ENCODE measurements at places on chromosomes 1 and 21. TPM values are rescaled to one million over a fixed set of nuclear protein-coding genes. Genes with fewer than 3 reads are reported as not detected.

- no peak for DNase-seq
Observed at GRCh38 chr1:112308716-112309115, 87.3 kb upstream of the CTTNBP2NL start.

GRCh38 chr21:28239340-28239739, 753.3 kb downstream of the LTN1 start:
- no peak for DNase-seq

DNA sequence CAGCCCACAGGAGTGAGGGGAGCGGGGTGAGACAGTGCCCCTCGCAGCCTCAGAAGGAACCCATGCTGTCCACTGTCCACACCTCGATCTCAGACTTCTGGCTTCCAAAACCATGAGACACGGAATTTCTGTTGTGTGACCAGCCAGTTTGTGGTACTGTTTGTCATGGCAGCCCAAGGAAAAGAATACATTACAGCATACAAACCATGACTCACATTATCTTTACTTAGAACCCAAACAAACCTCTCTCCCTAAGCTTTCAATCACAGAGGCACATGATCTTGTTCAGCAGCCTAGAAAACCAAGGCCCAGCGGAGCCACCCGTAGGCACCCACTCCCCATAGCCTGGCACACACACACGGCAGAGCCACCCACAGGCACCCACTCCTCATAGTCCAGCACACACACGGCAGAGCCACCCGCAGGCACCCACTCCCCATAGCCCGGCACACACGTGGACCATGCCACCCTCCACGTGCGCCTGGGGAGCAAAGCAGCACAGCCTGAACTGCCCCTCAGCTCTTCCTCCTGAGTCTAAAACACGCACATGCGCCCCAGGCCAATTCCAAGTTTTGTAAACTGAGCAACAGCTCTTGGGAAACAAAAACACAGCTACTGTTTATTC, 458 bp upstream of the KRTAP10-4 start:
- no peak for DNase-seq

The EDN2 gene
- not detected for total RNA-seq

- no peak for DNase-seq
Observed at GRCh38 chr1:166978821-166979220, 3.5 kb upstream of the ILDR2 start.

GRCh38 chr1:241942738-241943137, 14.8 kb upstream of the BECN2 start:
- DNase-seq, result no peak

DNA sequence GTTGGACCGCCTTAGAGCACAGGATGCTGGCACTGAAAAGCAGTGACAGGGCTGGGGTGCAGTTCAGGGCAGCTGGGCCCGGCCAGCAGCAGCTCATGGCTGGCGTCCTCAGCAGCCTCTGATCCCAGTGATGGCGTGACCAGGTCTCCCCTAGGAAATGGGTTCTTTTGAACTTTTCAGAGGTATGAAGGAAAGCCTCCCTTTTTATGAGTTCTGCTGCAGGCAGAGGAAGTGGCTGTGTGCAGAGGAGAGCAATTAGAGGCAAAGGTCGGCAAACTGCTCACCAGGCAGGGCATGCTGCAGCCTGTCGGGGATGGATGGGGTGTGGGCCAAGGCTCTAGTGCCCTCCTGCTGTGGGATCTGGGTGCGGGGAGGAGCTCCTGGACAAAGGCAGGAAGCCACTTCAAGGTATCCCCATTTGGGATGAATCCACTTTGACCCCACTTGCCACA, 45.6 kb upstream of the RAB4A start:
- DNase-seq, result no peak

- DNase-seq, result no peak
Observed at GRCh38 chr1:3740042-3740441, 12.2 kb upstream of the CCDC27 start.

- no peak for DNase-seq
Observed at GRCh38 chr1:234934611-234935033, 194.0 kb downstream of the TOMM20 start.

The TRIM58 gene
- total RNA-seq, result 0.79 TPM

The LRRIQ3 gene
- total RNA-seq, result 1.3 TPM

Data from activated CD4-positive, alpha-beta T cell treated with anti-CD3 and anti-CD28 coated beads, Interleukin-2, amount 10 ng/mL, durations not matched to agents 7 days and 5 days (primary cell).